H9 (cell line): ENCODE measurements at places on chromosomes 7 and 10.

- H3K36me3 ChIP-seq: no peaks in the 10 kb centered on the region
- H3K27me3 ChIP-seq: no peaks in the 10 kb centered on the region
- DNase-seq: no peak
- no peak overlapping the region for H3K4me3 ChIP-seq
- no peak overlapping the region for H3K27ac ChIP-seq
These were observed 299.9 kb upstream of the ZMIZ1 start for GRCh38 chr10:78768876-78769275.

DNA sequence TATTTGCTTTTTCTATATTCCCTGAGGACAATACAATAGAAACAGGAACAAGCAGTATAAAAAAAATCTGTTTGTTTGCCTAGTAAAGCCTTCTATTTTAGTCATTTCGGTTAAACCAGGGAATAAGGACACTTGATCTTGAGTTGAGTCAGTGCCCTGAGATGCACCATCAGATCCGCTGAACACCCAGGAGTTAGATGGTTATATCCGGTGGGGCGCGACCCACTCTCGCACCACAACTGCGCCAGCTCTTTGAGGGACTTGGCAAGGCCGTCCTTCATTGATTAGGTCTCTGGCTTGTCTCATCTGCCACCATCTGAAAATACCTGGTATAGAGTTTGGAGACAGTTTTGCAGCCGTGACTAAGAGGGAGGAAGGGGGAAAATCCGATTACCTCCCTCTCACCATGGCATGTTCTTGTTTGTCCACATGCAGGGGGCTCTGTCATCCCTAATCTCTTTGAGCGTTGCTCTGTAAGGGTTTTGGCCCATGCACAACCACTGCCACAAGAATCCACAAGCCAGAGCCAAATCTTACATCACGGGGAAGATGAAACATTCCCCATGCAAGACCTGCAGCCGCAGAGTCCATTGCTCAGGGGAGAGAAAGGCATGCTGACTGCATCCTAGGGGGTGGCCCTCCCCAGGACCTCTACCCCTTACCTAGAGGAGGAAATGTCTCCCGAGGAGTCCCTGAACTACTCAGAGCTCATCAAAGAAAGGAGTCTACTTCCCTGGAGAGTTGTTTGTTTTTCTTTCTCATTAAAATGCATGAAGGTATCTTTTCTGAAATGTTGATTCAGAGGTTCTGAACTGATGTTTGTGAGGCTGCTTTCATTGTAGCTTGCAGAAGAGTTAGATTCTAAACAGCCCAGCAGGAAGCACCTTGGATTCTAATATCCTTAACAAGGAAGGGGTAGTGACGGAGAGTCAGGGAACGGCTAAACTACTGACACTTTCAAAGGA is 101.6 kb upstream of the FAM171A1 start:
- peak overlapping the region; percentile 34 for H3K4me3 ChIP-seq
- peaks cover 60% of the 10 kb centered on the region for H3K27me3 ChIP-seq
- H3K36me3 ChIP-seq: peaks cover 5% of the 10 kb centered on the region; the same call in 1 of the 2 replicates
- no peaks in the 10 kb centered on the region for H3K4me1 ChIP-seq
- no peak overlapping the region for H3K27ac ChIP-seq

GRCh38 chr7:100559127-100559526 is 14.6 kb downstream of the SAP25 start:
- peaks cover 19% of the 10 kb centered on the region for H3K36me3 ChIP-seq
- DNase-seq: no peak
- H3K4me1 ChIP-seq: no peaks in the 10 kb centered on the region

DNA sequence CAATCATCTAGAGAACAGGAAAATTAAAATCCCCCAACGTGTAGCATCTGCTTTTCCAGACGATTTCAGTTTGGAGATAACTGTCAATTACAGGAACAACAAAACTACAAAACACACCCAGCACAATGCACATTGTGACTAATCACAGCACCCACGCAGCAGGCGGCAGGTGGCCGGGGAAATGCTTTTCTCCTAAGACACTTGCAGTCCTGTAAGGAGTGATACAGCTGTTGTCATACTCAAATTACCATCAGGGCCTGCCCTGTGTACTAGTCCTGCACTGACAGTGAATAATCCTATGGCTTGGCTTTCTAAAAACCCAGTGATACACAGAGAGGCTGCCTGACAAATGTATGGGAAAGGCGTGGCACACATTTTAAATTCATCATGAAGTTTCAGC is 37.8 kb downstream of the COBL start:
- DNase-seq: no peak
- peaks cover 4% of the 10 kb centered on the region; the same call in 1 of the 2 replicates for H3K4me1 ChIP-seq
- H3K27me3 ChIP-seq: no peaks in the 10 kb centered on the region
- H3K36me3 ChIP-seq: peaks cover 4% of the 10 kb centered on the region; the same call in 1 of the 2 replicates
- H3K27ac ChIP-seq: no peak overlapping the region

GRCh38 chr10:78255796-78256638 is 222.4 kb downstream of the RPS24 start:
- no peak overlapping the region for H3K27ac ChIP-seq
- DNase-seq: no peak
- no peak overlapping the region for H3K4me3 ChIP-seq
- no peaks in the 10 kb centered on the region for H3K27me3 ChIP-seq

GRCh38 chr7:104971290-104972071 is 42.5 kb upstream of the KMT2E start:
- no peak for DNase-seq
- no peaks in the 10 kb centered on the region for H3K36me3 ChIP-seq
- no peak overlapping the region for H3K27ac ChIP-seq
- no peaks in the 10 kb centered on the region for H3K27me3 ChIP-seq
- H3K4me3 ChIP-seq: no peak overlapping the region

DNA sequence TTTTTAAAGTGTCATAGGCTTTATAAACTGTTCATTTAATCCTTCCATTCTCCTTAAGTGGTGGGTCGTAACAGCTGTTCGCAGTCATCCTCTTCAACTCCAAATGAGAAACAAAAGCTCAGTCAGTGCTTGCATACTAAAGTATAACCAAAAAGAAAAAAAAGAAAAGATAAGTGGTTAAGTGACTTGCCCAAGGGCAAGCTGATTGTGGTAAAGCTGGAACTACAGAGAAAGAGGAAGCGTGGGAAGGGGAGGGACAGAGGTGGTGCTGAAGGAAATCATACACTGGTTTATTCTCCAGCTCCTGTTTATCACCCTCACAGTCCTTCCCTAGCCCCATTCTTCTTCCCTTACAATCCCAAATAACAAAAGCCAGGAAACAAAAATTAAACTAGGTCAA is 29.6 kb downstream of the IDE start:
- no peak overlapping the region for H3K4me3 ChIP-seq
- no peak for DNase-seq
- no peaks in the 10 kb centered on the region for H3K36me3 ChIP-seq
- H3K27me3 ChIP-seq: no peaks in the 10 kb centered on the region

GRCh38 chr10:77349226-77349625 is 288.4 kb downstream of the KCNMA1 start:
- DNase-seq: no peak
- H3K36me3 ChIP-seq: no peaks in the 10 kb centered on the region
- no peaks in the 10 kb centered on the region for H3K4me1 ChIP-seq
- no peak overlapping the region for H3K4me3 ChIP-seq

DNA sequence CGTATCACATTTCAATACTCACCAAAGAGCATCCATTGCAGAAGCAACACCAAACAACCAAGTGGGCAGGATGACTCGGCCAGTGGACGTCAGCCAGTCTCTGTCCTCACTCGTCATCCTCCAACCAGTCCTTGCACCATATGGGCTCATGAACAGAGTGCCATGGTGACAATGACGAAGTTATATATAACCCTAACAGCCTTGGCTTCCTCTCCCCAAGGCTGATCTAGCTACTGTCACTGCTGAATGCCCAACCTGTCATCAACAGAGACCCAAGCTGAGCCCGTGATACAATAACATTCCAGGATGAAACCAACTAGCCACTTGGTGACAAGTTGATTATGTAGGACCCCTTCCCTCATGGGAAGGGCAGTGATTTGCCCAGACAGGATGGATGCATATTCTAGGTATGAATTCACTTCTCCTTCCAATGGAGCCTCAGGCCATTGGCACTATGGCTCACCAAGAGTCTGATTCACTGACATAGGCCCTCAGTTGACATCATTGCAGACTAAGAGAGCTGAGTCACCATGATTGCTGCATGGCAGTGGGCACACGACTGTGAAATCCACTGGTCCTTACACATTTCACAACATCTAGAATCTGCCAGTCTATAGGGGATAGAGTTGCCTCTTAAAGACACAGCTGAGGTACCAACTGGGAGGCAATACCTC is 26.3 kb upstream of the PPIF start:
- no peak overlapping the region for H3K4me3 ChIP-seq
- peaks cover 10% of the 10 kb centered on the region; the same call in 1 of the 2 replicates for H3K4me1 ChIP-seq
- no peak overlapping the region for H3K27ac ChIP-seq
- peaks cover 5% of the 10 kb centered on the region; the same call in 2 of the 3 replicates for H3K36me3 ChIP-seq
- no peak for DNase-seq

DNA sequence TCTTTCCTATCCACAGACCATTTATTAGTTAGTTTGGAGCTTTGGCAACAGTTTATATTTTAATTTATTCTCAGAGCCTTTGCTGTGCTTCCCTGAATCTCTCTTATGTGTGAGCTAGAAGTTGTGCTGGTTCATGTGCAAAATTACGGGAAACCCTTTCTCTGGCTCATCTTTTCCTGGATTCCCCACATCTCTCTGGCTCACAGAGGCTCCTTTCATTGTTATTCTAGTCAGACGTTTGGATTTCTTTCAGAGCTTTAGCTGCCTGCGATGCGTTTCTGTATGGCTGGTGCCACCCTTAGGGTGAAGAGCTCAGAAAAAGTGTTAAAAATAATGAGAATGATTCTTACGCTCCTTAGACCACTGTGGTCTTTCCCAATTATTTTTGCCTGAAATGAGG is 53.3 kb downstream of the TPST1 start:
- H3K27ac ChIP-seq: no peak overlapping the region
- H3K4me1 ChIP-seq: 0 out of 2 replicates have a peak, but pooled peaks cover 3% of the 10 kb centered on the region
- no peak overlapping the region for H3K4me3 ChIP-seq
- DNase-seq: no peak
- peaks cover 2% of the 10 kb centered on the region; the same call in 2 of the 3 replicates for H3K36me3 ChIP-seq

DNA sequence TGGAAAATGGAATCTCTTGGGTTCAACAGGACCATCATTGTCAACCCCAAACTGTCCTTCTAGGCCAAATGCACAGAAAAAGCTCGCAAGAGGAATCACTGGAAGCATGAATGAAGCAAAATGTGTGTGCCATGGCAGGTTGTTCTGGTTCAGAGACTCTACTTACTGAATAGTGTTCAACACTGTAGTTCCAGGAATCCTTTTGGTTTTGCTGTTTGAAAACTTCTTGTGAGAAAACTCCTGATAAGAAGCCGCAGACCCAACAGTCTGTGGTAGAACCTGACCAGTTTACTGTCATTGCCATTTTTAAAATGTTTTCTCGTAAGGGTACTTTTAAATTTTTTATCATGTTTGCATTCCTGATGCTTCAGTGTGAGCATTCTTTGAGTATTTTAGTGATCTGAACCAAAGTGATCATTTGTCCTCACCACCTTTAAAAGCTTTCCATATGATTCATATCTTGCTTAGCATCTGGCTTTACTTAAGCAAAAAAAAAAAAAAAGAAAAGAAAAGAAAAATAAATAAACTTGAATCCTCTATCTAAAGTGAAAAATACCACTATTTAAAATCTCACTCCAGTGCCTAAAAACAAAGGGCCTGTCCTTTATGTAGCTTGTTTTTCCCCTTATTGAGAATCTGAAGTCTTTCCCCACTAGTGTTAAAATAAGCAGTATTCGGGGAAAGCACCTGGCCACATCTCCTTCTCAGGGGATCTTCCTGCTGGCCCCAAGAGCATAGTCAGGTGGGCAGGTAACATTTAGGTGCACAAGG is 92.4 kb downstream of the WNT2 start:
- no peak for DNase-seq
- no peaks in the 10 kb centered on the region for H3K36me3 ChIP-seq
- no peaks in the 10 kb centered on the region for H3K27me3 ChIP-seq
- no peak overlapping the region for H3K27ac ChIP-seq

DNA sequence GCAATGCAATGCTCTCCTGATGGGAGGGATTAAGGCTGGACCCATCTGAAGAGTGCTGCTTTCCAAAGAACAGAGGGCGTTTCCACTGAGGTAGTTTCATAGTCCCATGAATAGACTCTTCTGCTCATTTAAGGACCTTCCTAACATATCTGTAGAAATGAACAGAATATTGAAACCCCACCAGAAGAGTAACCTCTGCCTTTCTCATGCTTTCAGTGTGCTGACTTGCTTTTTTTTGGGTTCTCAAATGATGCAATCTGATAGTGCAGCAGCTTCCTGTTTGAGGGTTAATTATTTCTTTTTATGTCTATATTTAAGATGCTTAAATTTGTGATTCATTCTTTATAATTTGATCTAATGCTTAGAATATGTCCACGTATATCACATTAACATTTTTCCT is 82.2 kb downstream of the GATA3 start:
- H3K27ac ChIP-seq: no peak overlapping the region
- H3K4me1 ChIP-seq: no peaks in the 10 kb centered on the region
- no peak for DNase-seq
- H3K36me3 ChIP-seq: no peaks in the 10 kb centered on the region
- no peak overlapping the region for H3K4me3 ChIP-seq
- no peaks in the 10 kb centered on the region for H3K27me3 ChIP-seq

DNA sequence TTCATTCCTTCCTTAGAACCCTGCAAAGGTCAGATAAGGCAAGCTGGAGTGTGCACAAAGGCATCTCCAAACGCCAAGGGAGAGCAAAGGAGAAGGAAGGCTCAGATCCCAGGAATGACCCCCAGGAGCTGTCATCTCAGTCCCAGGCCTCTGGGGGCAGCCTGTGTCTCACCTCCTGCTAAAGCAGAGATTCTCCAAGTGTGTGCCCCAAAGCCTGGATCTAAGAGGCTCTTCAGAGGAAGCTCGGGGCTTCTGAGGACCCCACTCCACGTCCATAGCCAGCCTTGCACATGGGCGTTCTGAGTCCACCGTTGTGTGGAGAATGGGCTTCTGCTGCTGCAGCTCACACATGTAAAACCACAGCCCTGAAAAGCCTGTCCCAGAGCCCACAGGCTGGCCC is 5.1 kb upstream of the GRID1 start:
- no peaks in the 10 kb centered on the region for H3K36me3 ChIP-seq
- peaks cover 35% of the 10 kb centered on the region for H3K27me3 ChIP-seq
- H3K4me1 ChIP-seq: no peaks in the 10 kb centered on the region
- H3K4me3 ChIP-seq: no peak overlapping the region

- H3K4me1 ChIP-seq: no peaks in the 10 kb centered on the region
- no peaks in the 10 kb centered on the region for H3K36me3 ChIP-seq
- no peak overlapping the region for H3K27ac ChIP-seq
These were observed 34.1 kb upstream of the PDCD4 start for GRCh38 chr10:110837418-110838171.

- no peak for DNase-seq
- no peak overlapping the region for H3K27ac ChIP-seq
- no peaks in the 10 kb centered on the region; the same call in 1 of the 2 replicates for H3K4me1 ChIP-seq
- no peaks in the 10 kb centered on the region for H3K36me3 ChIP-seq
- H3K4me3 ChIP-seq: no peak overlapping the region
- no peaks in the 10 kb centered on the region for H3K27me3 ChIP-seq
These were observed 42.5 kb upstream of the FZD8 start for GRCh38 chr10:35684586-35684985.
